ENCODE measurements at places on chromosomes 1 and 21.

DNA sequence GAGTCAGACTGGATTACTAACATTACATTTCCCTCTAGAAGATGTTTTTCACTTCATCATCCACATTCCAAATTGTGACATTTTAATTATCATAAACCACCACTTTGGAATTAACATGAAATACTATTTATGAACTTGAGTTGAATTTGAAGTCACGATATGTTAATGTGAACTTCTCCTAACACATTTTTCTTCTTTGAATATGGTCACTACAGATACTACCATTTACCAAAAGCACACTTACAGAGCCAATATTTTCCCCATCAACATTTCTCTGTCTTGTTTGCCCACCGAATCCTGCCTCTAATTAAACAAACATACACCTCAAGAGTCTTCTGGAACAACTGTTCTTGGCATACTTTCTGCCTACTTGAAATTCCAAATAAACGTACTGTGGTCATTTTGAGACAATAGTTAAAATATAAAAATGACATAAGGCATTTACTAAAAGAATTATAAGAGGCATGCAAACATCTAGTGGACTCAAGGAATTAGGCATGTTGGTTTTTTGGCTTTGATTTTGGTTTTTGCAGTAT is 177.4 kb downstream of the AKT3 start:
- no peak for DNase-seq

GRCh38 chr1:24437631-24438396 is 22.2 kb downstream of the NIPAL3 start:
- no peak for DNase-seq

- no peak for DNase-seq
Measured at GRCh38 chr1:220767312-220768125, 19.2 kb upstream of the MTARC1 start.

- DNase-seq = peak; percentile 1
Measured at GRCh38 chr21:30831194-30831765, 1.7 kb upstream of the KRTAP7-1 start.

DNA sequence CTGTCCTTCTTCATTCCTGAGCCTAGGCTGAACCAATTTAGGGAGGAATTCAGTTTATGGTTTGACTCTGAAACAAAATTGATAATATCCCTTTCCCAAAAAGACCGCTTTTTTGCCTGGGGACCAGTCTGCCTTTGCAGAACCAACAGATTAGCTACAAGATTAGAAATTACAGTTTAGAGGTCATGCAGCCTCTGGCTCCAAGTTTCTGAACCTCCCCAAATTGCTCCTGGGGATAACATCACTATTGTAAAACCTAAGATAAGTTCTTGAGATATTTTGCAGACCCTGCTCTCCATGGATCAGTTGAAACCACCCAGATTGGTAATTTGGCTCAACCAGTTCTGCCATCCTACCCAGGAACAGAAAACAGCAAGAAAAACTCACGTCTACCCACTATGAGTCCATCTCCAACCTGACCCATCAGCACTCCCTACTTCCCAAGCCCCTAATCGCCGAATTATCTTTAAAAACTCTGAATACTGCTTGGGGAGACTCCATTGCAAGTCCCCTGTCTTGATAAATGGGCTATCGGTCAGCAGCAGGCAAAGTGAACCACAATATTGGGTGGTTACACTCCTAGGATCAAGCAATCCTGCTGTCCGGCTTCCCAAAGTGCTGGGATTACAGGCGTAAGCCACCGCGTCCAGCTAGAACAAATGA is 605 bp upstream of the RABGGTB start:
- no peak for DNase-seq

GRCh38 chr1:99216956-99217355 is 47.3 kb upstream of the PLPPR4 start:
- DNase-seq = no peak

- peak; percentile 61 for DNase-seq
Measured at GRCh38 chr1:218346391-218347204, 1.5 kb downstream of the TGFB2 start.

DNA sequence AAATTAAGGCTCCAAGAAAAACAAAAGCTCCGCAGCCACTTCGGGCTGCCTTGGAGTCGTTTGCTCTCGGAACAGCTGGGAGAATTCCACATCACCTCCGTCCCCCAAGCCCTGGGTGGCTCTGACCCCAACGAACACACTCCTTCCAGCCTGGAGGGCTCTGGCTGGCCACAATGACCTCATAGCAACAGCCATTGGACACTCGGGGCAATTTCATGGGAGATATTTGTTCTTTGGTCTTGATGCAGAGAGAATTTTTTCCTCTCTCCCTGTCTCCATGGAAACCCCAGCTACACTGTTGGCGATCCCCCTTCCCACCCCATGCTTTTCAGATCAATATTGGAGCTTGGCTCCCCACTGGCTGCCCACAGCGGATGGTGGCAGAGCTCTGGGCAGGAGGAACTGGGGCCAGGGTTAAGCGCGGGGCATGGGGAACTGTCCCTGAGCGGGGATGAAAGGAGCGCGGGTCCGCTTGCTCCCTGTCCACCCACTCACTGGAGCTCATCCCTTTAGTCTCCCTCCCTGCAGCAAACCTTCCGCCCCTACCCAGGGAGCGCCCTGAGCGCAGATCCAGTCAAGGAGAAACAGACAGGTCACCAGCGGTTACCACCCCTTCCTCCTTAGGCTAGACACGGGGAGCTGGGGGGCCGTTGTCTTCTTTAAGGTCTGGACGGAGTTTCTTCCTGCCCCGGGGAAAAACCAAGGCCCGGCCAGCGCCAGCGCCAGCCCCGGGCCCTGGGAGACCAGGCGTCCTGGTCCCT is 1.2 kb downstream of the WNT4 start:
- no peak for DNase-seq

GRCh38 chr1:203196371-203196770 is 9.9 kb upstream of the CHI3L1 start:
- no peak for DNase-seq

DNA sequence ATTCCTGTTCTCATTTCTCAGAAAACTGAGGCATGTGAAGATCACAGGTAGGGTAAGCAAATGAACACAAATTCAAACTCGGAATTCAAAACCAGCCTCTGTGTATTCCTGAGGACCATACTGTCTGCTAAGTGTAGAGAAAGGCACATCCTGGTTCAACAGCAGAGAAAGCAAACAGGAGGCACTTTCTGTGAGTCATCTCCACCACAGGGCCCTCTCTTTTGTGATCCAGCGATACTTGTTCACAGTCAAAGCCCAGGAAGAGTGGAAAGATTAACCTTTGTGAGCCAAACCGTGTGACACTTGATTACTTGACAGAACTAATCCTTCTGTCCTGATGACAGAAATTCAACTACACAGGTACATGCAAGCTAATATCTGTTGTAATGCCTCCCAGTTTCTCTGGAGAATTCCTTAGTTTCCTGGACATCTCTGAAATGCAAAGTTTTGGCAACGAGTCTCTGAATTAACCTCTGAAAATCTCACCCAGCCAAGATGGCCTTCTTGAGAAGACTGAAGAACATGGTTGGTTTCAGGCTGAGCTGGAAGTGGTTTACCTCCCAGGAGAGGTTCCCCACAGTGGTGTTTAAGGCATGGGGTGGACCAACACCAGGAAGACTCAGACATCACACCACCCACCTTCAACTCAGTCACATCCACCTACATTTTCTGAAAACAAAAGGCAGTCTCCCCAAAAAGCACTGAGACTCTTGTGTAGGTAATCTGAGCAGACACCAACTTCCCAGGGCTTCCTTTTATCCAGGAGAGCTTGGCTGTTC is 98.2 kb upstream of the ERG start:
- DNase-seq = no peak

GRCh38 chr1:170731566-170732251 is 67.8 kb downstream of the PRRX1 start:
- no peak for DNase-seq

- DNase-seq = no peak
Measured at GRCh38 chr1:190739926-190740325, 262.3 kb upstream of the BRINP3 start.

DNA sequence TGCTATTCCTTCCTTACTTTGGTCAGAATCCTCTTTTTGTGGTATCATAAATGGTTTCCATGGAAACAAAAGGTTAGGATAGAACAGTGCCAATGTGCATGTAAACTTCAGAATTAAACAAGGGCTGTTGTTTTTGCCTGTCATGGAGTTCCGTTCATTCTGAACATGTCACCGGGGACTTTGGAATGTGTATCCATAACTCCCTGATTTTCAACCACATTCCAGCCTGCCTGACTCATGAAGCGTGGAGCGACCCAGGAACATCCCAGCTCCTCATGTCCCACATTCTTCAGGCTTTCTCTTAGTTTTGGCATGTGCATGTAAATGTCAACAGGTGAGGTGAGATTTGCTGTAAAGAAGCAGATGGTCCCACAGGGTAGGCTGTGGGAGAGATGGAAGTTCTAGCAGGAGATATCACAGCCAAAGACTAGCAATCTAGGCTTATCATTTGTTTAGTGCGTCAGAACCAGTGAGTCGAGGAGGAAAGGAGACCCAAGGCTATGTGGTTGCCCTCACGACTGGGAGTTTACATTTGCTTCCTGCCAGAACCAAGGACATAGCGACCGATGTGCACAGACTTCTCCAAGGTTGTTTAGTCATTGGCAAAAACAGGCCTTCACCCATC is 23.0 kb upstream of the DNAJC11 start:
- DNase-seq = peak; percentile 94

- DNase-seq = no peak
Measured at GRCh38 chr1:169127305-169127704, 20.8 kb downstream of the ATP1B1 start.

DNA sequence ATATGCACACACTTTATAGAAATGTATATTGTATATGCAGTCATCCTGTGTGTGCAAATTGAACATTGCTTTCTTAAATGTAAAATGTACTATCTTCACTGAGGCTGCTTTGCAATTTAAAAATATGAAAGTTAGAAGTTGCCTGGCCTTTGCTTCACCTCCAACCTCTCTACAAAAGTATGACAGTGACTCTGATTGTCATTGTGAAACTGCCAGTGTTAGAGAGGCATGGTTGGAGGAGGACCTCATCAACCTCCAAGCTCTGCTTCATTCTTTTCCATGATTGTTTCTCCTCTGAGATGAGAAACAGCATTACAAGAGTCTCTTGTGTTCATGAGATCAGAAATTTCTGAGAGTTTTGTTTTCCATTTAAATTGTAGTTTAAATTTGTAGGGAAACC is 185.5 kb downstream of the ZC3H11B start:
- DNase-seq = no peak

DNA sequence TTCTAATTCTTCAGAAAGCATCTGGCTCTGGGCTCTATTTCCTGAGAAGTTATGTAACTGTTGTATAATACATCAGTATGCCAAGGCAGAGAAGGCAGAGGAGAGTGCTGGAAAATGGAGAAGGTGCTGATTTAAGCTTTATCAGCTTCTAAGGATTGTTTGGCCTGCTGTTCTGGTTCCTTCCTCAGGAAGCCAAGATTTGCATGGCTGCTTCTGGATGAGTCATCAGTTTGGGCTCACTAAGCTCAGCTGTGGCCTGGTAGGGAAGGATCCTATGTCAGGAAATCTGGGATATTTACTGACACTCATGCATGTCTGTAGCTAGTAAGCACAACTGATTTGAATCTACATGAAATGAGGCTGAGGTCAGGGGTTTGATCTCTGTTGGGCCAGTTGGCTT is 73.2 kb upstream of the ADGRL4 start:
- peak; percentile 76 for DNase-seq

GRCh38 chr1:229325853-229326487 is 16.9 kb downstream of the CCSAP start:
- DNase-seq = no peak

- no peak for DNase-seq
Measured at GRCh38 chr1:238141353-238141752, 250.6 kb upstream of the ZP4 start.

DNA sequence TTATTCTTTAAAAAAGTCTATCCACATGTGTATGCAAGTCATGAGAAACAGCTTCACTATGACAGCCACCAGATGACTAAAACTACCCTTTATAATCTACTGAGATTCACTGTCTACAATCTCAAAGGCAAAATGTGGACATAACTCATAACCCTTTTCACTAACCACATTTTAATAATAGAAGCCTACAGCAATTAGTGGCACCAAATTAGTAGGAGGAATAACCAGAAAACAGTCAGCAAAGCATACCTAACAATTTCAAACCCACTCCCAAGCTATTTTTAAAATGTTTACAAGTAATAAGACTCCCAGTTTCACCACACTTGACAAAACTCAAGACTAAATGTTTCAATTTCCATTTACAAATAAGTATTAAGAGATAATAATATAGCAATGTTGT is 442.9 kb downstream of the PTPRC start:
- no peak for DNase-seq

DNA sequence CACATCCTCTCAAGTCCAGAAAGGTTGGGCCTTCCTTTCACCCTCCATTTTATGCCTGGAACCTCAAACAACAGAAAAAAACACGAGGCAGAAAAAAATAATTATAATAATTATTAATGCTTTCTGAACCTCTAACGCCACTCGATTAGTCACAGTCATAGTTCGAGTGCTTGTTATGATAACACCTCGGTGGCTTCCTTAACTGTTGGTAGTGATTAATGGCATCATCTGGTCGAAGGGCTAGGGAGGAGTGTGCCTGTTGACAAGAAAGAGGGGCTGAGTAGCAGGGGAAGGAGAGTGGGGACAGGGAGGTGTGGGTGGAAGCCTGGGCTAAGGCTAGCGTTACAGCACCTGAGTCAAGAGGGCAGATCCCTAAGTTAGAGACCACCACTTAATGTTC is 21.3 kb upstream of the IL10 start:
- DNase-seq = no peak

GRCh38 chr1:12544357-12544756 is 73.7 kb downstream of the DHRS3 start:
- DNase-seq = no peak

DNA sequence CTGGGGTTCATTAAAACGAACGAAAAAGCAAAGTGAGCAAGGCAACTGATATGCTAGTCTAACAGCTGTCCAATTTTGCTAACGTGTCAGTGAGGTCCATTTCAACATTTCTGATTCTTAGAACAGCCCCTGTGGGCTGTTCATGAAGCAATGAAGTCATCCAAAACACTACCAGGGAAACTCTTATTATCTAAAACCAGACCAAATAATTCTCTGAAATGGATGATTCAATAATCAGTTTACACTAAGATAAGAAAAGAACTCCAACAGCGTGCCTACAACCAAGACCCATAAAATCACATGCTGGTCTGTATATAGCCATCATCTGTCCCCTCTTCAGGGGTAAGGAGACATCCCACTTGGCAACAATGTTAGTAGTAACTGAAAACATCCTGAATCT is 122.7 kb downstream of the TGFBR3 start:
- no peak for DNase-seq

- no peak for DNase-seq
Measured at GRCh38 chr1:189628857-189629256, 848.8 kb downstream of the BRINP3 start.

DNA sequence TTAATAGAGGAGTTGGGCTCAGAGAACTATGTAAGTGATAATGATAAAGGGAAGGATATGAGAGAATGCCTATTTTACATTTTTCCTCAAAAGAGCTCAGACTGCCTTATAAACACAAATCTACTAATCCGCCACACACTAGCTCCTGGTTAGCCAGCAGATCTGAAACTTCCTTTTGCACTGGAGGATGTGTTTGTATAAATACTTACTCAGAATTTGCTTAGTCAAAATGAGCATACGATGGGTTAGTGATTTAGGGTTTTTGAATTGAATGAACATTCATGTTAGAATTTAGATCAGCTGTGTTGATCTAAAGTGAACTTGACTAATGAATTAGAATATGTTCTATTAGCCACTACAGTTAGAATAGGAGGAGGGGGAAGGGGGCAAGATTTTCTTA is 9.1 kb upstream of the IER5 start:
- DNase-seq = peak; percentile 34

GRCh38 chr1:60153961-60154360 is 80.4 kb upstream of the C1orf87 start:
- no peak for DNase-seq

All from EL (cell line).